Cortex of kidney (tissue), 1 donor: ENCODE measurements at places on chromosomes 12 and 14.

DNA sequence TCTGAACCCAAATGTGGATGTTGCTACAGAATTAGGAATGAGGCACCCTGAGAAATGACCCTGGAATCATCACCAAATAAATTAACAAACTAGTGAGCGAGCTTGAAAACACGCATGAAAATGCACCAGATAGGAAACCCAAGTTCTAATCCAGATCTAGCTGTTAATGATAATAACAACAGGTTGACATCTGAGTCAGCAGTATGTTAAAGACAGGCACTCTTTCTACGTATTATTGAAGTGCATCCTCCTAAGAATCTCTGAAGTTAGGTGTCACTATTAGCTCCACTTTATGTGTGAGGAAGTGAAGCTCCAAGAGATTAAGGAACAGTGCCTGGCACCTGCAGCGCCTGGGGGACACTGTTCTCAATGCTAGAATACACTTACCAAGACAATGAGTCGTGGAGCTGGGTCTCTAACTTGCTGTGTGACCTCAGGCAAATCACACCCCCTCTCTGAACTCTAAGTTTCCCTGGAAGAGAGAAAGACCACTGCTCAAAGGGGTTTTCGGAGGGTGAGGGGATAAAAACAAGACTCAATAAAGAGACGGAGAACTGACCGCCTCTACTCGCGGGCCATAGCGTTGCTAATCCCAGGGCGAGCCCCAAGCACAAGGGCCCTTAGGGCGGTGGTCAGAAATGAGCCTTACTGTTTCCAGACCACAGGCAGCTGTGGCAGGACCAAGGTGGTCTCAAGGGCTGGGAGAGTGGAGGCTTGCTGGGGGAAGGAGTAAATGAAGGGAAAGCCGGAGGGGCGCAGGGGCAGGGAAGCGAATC lies 2.1 kb downstream of the SLC6A12 start:
- no peak for DNase-seq

DNA sequence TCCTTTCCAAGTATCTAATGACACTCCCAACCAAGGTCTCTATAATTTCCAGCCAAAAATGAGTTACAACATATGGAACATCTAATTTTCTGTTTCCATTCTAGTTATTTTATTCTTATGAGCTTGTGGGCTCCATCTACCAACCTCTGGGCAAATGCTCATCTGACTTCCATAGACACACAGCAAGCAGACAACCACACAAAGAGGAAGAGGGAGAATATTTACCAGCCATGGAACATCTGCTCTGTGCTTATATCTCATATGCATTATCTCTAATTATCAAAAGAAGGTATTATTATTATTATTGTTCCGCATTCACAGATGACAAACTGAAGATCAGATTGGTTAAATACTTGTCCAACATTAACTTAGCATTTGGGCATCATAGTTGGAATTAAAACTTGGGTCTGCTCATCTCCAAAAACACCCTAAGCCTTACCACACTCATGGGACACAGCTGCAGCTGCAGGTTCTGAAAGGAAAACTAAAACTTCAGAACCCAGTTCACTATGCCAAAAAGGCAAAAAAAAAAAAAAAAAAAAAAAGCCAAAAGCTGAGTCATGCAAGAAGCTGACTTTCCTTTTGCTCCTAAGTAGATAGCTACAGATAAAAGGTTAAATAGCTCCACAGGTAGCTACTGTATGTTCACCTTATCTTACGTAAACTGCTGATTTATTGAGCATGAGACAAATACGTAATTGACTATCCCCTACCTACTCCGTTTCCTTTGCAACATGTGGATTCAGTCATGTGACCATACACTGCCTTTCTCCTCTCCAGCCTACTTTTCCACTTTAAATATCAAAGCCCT lies 23.6 kb upstream of the TCL1B start:
- DNase-seq = no peak

DNA sequence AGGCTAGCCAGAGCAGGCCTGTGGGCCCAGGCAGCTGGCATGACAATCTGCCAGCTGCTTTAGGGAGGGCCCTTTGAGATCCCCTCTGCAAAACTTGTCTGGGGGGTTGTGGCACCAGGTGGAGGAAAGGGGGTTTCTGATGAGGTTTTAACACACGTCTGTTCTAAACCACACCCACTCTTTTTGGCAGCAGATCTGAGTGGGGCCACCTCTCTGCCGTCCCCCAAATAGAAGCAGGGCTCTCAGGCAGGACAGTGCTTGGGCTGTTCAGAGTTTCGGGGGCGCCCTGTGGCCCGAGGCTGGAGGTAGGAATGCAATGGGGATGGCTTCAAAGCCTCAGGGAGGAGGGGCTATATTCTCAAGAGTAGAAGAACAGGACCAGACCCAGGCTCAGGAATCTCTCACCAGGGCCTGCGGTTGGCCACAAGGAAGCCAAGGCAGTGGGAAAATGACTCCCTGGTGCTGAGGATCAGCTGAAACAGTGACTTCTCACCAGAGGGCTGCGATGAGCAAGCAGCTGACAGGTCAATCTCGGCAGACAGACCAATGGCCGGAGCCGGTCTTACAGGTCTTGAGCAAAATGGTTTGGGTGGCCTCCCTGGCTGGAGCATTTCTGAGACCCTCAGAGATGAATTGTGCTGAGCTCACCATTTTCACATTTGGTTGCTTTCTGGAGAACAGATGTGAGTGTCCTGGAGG lies 1.5 kb upstream of the KRT5 start:
- no peak for DNase-seq

DNA sequence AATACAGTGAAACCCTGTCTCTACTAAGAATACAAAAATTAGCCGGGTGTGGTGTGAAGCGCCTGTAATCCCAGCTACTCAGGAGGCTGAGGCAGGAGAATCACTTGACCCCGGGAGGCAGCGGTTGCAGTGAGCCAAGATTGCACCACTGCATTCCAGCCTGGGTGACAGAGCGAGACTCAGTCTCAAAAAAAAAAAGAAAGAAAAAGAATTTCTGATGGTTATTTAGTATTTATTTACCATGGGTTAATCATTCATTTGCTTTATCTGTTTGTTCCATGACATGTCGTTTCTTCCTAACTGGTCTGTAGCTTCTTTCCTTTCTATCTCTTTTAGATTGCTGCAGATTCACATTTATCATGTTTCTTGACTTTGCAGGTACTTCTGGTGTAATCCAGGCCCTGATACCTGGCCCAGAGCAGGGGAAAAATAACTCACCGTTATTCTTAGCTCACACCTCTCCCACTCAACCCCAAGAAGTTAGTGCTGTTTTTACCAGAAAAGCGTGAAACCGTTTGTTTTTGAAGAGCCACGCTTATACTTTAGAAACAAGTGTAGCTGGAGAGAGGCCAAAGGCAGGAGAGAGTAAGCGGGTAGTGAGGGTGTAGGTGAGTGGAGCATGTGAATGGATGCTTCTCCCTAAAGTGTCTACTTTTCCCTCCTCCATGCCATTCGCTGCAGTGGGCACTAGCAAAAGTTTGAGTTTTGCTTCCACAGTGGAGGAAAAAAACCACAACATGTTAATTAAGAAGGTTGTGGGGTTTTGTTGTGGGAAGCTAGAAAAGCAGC lies 45.4 kb downstream of the SRGAP1 start:
- no peak for DNase-seq

GRCh38 chr14:33414041-33414440 lies 475.4 kb downstream of the NPAS3 start:
- no peak for DNase-seq

GRCh38 chr12:52759218-52759617 lies 17.9 kb downstream of the KRT76 start:
- DNase-seq = no peak

GRCh38 chr12:4241592-4241991 lies 32.0 kb upstream of the CCND2 start:
- no peak for DNase-seq

GRCh38 chr14:99938376-99938775 lies 126.8 kb upstream of the EVL start:
- DNase-seq = no peak

GRCh38 chr12:15355766-15356165 lies 33.5 kb downstream of the PTPRO start:
- DNase-seq = no peak

DNA sequence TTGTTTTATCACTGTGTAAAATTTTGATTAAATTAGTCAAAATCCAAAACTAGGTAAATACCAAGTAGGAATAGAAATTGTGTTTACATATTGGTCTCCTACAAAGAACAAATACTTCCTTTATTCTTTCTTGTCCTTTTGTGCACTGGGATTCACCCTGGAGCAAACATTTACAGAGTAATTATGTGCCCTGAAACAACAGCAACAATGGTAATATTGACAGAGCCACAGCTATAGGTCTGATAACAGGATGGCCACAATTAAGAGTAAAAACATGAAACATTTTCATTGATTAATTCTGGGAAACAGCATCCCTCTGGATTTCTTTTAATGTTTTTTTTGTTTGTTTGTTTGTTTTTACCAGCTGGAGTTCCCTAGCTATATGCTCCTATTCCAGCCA lies 61.2 kb downstream of the SLC38A6 start:
- DNase-seq = no peak

DNA sequence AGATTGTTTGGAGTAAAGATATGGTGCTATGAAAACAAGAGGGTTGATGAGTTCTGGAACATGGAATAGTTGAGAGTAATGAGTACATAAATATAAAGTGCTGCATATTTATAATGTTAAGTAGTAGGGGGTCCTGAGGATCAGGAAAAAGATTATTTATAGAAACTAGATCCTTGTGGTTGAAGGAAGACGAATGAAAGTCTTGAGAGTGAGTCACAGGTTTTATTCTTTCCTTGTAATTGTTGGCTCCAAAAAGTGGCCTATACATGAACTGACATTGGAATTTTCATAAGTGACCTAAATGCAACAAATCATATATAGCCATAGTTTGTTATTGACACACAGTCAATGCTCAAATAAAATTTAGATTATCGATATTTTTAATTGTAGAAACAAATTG lies 440.4 kb upstream of the PRICKLE1 start:
- no peak for DNase-seq

DNA sequence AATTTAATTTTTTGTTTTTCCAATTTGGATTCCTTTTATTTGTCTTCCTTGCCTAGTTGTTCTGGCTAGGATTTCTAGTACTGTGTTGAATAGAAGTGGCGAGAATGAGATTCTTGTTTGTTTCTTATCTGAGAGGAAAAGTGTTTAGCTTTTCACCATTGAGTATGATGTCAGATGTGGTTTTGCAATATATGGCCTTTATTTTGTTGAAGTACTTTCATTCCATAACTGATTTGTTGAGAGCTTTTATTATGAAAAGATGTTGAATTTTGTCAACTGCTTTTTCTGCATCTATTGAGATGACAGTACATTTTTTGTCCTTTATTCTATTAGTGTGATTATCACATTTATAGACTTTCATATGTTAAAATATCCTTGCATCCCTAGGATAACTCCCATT lies 462.0 kb downstream of the CCDC91 start:
- DNase-seq = no peak

GRCh38 chr12:106068296-106068695 lies 70.5 kb downstream of the NUAK1 start:
- no peak for DNase-seq

GRCh38 chr12:13229504-13229903 lies 33.0 kb downstream of the EMP1 start:
- DNase-seq = no peak

DNA sequence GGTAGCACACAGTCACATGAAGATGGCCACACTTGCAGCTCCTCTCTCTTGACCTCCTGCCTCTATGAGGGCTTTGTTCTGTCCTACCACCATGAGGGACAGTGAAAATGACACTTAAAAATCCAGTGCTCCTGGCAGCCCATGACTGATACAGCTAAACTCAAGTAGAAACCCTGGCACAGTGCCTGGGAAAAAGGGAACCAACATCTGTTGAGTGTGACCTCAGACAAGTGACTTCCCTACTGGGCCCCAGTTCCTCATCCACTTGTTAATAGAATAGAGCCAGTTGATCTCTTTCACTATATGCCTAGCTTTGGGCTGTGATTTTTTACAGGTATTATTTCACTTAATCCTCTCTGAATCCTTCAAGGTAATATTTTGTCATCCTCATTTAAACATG lies 4.8 kb downstream of the GUCY2C start:
- no peak for DNase-seq

DNA sequence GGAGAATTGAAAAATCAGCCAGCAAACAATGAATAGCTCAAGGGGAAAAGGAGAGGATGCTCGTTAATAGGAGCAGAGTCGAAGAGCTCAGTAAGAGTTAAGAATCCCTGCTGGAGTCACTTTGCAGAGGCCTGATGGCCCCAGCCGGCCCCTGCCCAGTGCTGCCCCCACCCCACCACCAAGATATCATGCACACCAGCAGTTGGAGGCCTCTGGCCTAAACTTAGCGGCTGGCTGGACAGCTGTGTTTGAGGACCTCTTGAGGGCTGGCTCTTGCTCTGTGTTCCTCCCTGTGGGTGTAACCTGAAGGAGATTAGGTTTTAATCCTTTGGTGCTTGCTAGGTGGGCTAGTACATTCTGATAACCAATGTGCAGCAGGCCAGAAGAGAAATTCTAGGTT lies 142.0 kb downstream of the PLXNC1 start:
- no peak for DNase-seq
